ENCODE measurements at places on chromosomes 7 and 10. TPM values are rescaled to one million over a fixed set of nuclear protein-coding genes. Genes with fewer than 3 reads are reported as not detected.

GRCh38 chr7:80900583-80901576 is 18.0 kb downstream of the SEMA3C start:
- no peaks in the 10 kb centered on the region for H3K27me3 ChIP-seq
- peaks cover 26% of the 10 kb centered on the region for H3K4me1 ChIP-seq
- peak overlapping the region; percentile 16 for H3K27ac ChIP-seq
- no peak for DNase-seq

DNA sequence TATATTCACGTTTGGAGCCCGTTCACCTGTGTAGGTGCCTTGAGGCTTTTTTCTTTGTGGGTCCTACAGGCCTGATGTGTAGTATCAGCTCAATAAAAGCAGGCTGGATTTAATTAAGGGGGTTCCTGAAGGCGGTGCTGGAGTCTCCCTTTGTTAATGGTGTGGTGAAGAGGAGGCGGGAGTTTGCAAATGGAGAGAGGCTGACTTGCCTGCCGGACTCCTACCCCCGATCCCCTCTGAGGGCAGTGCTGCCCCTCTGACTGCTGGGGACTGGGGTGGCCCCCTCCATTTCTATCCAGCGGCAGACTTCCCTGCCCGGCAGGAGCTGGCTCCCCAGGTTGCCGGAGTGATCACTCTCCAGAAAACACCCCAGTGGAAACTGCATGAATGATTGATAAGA is 45.1 kb downstream of the ZMIZ1 start:
- H3K27ac ChIP-seq, result peak overlapping the region; percentile 79
- peaks cover 94% of the 10 kb centered on the region for H3K4me1 ChIP-seq
- no peak for DNase-seq
- H3K4me3 ChIP-seq, result no peak overlapping the region
- no peaks in the 10 kb centered on the region for H3K27me3 ChIP-seq

AS3MT gene
- 3.2 TPM for total RNA-seq

DNA sequence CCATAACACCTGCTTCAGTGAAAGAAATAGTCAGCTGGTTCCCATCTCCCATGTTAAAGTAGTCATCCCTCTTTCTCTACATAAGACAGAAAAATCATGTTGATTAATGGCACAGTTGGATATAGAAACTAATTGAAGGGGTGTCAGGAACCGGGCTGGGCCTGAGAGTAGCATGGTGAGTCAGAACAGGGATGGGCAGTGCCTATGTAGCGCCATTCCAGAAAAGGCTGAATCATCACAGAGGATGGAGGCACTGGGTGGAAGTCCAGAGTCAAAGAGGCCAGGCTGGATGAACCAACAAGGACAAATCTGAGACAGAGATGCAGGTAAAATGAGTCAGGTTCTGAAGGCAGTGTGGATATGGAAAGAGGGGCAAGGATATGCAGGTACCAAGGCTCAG is 201.2 kb downstream of the LHFPL3 start:
- no peak overlapping the region for H3K4me3 ChIP-seq
- no peaks in the 10 kb centered on the region for H3K36me3 ChIP-seq
- no peak overlapping the region for H3K27ac ChIP-seq
- DNase-seq, result no peak

GRCh38 chr10:104052431-104052830 is 33.2 kb downstream of the COL17A1 start:
- no peaks in the 10 kb centered on the region for H3K27me3 ChIP-seq
- H3K4me3 ChIP-seq, result no peak overlapping the region
- no peak for DNase-seq
- H3K27ac ChIP-seq, result no peak overlapping the region

DNA sequence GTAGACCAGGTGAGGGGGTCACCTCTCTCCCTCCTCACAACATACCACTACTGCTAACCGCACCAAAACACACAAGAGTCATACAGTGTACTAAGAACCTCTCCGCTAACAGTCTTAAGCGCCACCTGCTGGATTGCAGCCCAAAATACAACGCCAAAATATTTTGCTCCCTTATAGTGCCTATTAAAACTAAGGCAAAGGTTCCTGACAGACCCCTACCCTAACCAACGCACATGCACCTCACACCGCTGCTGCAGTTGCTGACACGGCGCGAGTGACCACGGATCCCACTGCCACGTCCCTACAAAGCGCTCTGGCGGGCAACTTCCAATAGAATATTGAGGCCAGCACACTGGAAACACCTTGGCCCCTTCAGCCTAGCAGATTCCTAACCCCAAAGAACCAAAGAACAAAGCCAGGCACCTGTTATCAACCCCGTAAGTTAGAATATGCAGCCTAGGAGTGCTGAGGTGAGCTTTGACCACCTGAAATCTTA is 563.6 kb upstream of the SEMA3D start:
- H3K27me3 ChIP-seq, result no peaks in the 10 kb centered on the region
- no peaks in the 10 kb centered on the region for H3K36me3 ChIP-seq
- H3K4me1 ChIP-seq, result no peaks in the 10 kb centered on the region
- H3K27ac ChIP-seq, result no peak overlapping the region
- no peak overlapping the region for H3K4me3 ChIP-seq

CTNNA3 gene
- total RNA-seq, result 0.98 TPM

GRCh38 chr7:46576950-46577349 is 655.9 kb upstream of the IGFBP3 start:
- H3K27ac ChIP-seq, result no peak overlapping the region
- H3K4me1 ChIP-seq, result no peaks in the 10 kb centered on the region
- H3K36me3 ChIP-seq, result no peaks in the 10 kb centered on the region

Measured in vagina (tissue), 2 donors.